ENCODE measurements at places on chromosomes 13 and 19. TPM values are rescaled to one million over a fixed set of nuclear protein-coding genes. Genes with fewer than 3 reads are reported as not detected.

DNA sequence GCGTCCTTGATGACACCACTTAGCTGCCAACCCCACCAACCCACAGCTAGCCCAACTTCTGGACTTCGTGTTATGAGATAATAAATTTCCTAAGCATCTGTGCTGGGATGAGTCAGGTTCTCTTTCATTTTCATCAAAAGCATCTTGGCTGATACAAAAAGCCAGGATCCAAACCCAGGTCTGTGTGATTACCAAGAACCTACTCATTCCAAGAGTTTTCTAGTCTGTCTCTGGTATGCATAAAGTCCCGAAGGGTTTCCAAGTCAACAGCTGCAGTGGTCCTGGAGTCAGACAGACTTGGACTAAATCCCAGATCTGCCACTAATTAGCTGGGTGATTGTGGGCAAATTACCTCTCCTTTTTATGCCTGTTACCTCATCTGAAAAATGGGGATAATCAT is 55.5 kb upstream of the SERP2 start:
- no peak for DNase-seq

DNA sequence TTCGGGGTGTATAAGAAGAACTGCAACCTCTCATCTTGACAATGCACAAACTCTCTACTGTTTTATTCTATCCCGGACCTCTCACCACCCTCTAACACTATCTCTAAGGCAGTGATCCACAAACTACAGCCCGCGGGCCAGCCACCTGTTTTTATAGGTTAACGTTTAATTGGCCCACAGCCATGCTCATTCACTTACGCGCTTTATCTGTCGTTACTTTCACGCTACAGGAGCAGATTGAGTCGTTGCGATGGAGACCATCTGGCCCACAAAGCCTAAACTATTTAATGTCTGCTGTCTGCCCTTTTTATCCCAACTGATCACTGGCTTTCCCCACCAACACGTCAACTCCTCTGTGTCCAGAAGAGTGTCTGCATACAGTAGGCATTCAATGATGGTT is 158.9 kb downstream of the CACNA1A start:
- DNase-seq: peak; percentile 47

- peak; percentile 6 for DNase-seq
Observed at GRCh38 chr19:44072543-44073401, 813 bp downstream of the ZNF284 start.

- DNase-seq: no peak
Observed at GRCh38 chr13:111577208-111577828, 256.9 kb downstream of the TEX29 start.

- DNase-seq: no peak
Observed at GRCh38 chr13:105428811-105429210, 1106.7 kb downstream of the EFNB2 start.

DNA sequence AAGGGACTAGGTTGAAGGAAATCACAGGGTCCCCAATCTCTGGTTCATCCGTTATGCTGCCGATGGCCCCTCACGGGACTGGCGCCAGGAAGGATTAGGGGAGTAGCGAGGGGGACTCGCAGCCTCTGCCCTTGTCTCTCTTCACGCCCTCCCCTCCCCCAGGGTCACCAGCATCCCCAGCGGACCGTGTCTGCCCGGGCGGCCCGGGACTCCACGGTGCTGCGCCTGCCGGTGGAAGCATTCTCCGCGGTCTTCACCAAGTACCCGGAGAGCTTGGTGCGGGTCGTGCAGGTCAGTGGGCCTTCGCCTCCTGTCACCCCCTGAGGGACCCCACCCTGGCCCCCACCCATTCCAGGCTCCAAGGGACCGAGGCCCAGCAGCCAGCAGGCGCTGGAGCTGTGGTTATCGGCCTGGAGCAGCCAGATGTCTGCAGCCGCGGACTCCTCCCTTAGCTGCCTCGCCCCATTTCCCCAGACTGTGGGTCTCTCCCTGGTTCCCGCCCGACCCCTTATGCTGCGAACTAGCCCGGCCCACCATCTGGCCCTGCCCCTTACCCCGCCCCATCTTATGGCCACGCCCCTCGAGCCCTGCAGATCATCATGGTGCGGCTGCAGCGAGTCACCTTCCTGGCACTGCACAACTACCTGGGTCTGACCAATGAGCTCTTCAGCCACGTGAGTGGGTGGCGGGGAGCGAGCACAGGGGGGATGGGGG is 5.4 kb downstream of the PNPLA6 start:
- DNase-seq: peak; percentile 40

- DNase-seq: peak; percentile 6
Observed at GRCh38 chr13:72341904-72342303, 385.5 kb downstream of the MZT1 start.

- DNase-seq: no peak
Observed at GRCh38 chr13:60538566-60538965, 141.5 kb downstream of the TDRD3 start.

GRCh38 chr13:114099918-114100445 is 32.4 kb downstream of the RASA3 start:
- peak; percentile 64 for DNase-seq

DNA sequence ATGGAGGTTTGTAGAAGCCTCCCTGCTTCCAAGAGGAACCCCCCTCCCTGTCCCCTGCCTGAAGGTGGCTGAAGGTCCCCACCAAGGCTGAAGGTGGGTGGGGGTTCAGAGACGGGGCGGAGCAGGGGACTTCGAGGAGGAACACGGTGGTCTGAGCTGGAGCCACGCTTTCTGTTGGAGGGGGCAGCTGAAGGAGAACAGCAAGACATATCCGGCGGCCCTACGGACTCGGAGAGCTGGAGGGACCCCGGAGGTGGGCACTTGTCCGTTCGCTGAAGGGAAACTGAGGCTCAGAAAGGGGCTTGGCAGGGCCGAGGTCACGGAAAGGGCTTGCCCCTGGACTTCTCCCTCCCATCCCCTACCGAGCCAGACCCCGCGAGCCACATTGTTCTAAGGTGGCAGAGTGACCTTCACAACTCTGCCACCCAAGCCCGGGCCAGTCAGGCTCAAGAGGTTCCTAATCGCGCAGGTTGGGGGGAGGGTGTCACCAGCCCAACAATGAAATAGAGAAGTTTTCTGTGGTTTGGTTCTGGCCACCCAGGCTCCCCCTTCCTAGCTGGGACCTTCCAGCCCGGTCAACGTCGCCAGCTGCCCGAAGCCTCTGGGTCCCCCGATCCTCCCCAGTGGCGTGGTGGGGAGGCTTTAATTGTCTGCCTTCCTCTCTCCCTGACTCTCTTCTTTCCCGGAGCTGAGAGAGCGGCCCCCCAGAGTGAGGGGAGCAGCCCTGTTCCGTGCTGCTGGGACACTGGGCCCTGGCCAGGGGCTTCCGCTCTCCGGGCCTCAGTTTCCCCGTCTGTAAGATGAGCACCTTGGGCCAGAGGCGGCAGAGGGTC is 15.5 kb upstream of the KCNN1 start:
- no peak for DNase-seq

DNA sequence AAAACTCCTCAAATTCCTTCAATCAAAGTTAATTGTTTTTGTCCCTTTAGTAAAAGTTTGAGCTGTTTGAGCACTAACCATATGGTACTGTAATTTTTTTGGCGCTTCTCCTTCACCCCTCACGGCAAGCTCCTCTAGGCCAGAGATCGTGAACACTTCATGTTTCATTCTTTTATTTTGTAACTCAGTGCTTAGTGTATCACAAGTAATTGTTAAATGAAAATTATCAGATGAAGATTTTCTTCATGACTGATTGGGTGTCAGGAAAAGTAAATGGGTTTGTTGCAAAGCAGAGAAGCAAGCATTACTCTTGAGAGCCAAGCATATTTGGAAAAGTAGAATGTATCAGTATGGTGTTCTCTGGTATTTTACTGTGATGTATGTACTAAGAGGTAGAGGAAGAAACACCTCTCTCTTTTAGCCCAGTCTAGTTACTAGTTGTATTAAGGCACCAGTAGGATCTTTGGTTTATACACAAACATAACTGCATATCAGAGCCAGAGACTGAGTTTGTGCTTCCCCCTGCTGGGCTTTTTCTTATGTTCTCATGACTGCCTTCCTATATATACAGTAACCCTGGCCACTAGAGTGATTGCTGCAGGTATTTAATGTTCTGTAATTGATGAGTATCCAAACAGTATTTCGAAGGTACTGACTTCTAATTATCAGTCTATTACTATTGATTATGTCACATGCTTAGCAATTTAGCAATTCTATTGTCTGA is 202.3 kb upstream of the KLHL1 start:
- peak; percentile 39 for DNase-seq

- DNase-seq: no peak
Observed at GRCh38 chr19:28500296-28500695, 712.7 kb downstream of the UQCRFS1 start.

- peak; percentile 14 for DNase-seq
Observed at GRCh38 chr13:76293346-76293745, 592.9 kb downstream of the KCTD12 start.

- DNase-seq: no peak
Observed at GRCh38 chr19:54541712-54542111, 31.9 kb upstream of the LILRA2 start.

DNA sequence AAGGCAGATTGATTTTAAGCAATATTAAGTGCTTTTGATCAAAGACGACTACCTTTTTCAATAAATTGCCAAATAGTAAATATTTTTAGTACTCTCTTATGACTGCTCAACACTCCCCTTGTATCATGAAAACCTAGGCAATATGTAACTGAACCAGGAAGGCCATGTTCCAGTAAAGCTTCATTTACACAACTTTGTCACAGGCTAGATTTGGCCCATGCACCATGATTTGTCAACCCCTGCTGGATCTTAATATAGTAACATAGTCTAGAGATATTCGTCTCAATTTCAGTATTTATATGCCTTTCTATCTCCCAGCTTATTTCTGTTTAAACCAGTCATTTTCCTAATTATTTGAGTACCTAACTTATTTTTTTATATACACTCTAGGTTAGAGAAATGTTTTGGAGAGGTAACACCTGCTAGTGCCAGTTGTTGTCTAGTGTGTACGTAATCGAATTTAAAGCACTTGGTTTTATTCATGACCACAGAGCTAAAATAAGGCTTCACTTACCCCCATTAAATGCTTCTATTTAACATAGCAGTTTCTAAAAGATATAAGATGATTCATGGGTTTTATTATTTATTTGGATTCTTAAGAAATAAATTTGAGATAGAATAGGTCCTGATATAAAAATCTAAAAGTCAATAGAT is 21.0 kb downstream of the TPP2 start:
- no peak for DNase-seq

DNA sequence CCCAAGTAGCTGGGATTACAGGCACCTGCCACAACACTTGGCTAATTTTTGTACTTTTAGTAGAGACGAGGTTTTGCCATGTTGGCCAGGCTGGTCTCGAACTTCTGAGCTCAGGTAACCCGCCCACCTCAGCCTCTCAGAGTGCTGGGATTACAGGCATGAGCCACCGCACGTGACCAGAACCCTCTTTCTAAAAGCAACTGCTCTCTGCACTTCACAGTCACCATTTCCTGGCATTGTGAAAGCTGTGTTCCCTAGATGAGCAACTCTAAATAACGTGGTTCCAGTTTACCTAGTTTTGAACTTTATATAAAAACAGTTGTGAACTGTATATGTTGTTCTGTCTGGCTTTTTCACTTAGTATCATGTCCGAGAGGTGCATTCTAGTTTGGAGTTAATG is 152.9 kb downstream of the SIPA1L3 start:
- DNase-seq: no peak

DNA sequence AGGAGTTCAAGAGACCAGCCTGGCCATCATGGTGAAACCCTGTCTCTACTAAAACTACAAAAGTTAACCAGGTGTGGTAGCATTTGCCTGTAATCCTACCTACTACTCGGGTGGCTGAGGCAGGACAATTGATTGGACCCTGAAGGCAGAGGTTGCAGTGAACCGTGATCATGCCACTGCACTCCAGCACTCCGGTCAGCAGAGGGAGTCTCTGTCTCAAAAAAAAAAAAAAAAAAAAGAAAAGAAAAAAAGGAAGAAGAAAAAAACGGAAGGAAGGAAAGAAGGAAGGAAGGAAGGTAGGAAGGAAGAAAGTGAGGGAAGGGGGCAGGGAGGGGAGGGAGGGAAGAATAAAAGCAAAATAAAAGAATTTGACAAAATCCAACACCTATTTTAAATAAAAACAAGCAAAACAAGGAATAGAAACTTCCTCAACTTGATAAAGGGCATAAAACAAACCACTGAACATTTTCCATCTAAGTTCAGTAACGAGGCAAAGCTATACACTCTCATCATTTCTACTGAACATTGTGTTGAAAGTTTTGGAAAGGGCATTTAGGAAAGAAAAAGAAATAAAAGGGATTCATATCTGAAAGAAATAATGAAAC is 411.6 kb upstream of the SLITRK5 start:
- no peak for DNase-seq

- no peak for DNase-seq
Observed at GRCh38 chr13:33543631-33544265, 258.2 kb upstream of the STARD13 start.

DNA sequence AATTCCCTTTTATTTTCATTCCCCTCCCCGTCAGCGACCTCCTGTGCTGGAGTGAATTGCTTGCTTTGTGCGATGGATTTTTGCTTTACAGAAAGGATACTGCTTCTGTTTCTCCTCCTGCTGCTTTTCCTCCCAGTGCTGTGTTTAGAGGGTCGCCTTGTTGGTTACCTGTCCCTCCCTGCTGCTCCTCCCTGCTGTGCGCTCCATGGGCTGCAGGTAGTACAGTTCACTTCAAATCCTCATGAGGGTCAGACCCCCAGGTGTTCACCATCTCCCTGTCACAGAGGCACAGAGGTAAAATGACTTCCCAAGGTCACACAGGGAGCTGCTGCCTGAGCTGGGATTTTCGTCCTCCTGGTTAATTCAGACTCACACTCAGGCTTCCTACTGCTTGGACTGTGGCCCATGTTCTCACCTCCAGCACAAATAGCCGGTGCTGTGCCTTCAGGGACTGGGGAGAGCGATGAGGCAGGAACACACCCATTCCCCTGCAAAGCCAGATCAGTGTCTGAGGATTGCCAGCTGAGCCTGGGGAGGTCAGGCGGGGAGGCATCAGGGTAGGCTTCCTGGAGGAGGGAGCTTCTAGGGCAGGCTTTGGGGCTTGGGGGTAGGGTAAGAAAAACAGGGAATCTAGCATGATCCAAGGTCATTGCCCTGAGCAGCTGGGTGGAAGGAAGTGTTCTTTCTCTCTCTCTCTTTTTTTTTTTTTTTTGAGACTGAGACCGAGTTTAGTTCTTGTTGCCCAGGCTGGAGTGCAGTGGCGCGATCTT is 14.4 kb downstream of the BICRA start:
- no peak for DNase-seq

GRCh38 chr13:46743191-46743590 is 53.8 kb downstream of the ESD start:
- no peak for DNase-seq

DNA sequence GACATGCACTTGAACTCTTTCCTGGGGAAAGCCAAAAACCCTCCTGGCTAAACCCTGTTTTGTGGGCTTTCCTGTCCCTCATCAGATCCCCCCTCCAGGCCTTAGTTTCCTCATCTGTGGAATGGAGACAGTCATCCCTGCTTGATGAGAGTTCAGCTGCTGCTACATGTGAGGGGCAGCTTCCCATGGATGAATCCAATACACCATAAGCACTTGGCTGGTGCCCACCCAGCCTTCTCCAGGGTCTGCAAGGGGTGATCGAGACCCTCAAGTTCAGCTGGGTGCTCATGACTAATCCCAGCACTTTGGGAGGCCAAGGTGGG is 21.6 kb downstream of the IL12RB1 start:
- no peak for DNase-seq

SLC8A2 gene
- 0.73 TPM for total RNA-seq

SHISA7 gene
- total RNA-seq: not detected

IGSF23 gene
- not detected for total RNA-seq

CLEC11A gene
- not detected for total RNA-seq

NOP53 gene
- 784 TPM for total RNA-seq

CAMSAP3 gene
- 43.8 TPM for total RNA-seq

PDS5B gene
- 121 TPM for total RNA-seq

TMEM255B gene
- total RNA-seq: 2.9 TPM

SLC1A6 gene
- not detected for total RNA-seq

KANK2 gene
- 190 TPM for total RNA-seq

ZNF471 gene
- total RNA-seq: 9.7 TPM

Data from stomach (tissue), 19 donors.